Activated CD8-positive, alpha-beta memory T cell treated with anti-CD3 and anti-CD28 coated beads, Interleukin-2, amount 10 ng/mL, durations not matched to agents 7 days and 5 days (primary cell): ENCODE measurements at places on chromosomes 1 and 21. TPM values are rescaled to one million over a fixed set of nuclear protein-coding genes. Genes with fewer than 3 reads are reported as not detected.

GRCh38 chr1:230009611-230010313 lies 57.3 kb upstream of the GALNT2 start:
- no peak for DNase-seq

- no peak for DNase-seq
These were observed 91.6 kb downstream of the GALNT2 start for GRCh38 chr1:230158415-230159291.

DNA sequence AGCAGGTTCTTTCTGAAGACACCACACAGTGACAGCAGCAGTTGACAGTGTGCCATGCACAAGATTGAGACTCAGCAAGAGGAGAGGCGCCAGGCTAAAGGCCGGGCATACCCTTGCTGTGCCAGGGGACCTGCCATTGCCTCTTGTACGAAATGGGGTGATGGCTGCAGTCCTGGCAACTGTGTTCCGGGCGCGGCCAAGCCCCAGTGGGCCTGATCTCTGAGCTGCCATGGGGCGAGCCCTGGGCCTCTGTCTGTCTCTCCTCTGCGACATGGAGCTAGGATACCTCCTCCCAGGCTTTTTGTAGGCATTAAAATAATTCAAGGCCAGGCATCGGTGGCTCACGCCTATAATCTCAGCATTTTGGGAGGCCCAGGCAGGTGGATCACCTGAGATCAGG lies 9.6 kb upstream of the TRAPPC10 start:
- DNase-seq: no peak

GRCh38 chr1:43688594-43689000 lies 18.7 kb upstream of the ST3GAL3 start:
- no peak for DNase-seq

Gene IGSF3
- total RNA-seq: 0.03 TPM

Gene CNKSR1
- total RNA-seq: 1.5 TPM
